ENCODE measurements at places on chromosomes 2 and 18.
A peak's percentile ranks its signal among the peaks of the same experiment; 100 is the strongest.

DNA sequence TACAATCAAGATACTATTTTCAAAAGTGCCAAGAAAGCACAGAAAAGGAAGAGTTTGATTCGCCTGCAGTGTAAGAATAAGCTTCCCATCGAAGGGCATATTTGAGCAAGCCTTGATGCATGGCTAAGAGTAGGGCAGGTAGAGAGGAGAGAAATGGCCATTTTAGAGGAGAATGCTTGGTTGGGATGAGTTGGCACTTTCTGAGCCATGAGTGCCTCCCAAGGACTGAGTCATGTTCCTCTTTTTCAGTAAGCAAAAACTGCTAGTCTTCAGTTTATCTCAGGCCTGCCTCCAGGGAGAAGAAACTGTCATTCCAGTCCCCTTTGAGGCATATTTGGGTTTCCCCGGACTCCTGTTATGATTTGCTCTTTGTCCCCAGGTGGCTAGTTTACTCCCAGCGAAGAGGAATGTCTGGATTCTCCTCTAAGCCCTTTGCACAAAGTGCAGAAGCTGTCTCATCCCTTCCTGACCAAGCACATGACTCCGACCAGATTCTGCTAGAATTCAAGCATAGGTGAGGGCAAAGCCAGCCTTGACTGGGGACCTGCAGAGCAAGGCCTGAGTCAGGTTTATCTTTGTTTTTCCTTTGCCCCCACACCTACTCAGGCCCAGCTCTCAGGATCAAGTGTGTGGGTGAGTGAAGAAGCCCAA, 115.2 kb downstream of the TTC32 start:
- DNase-seq: no peak

- no peak for DNase-seq
These were observed 525.2 kb downstream of the TNS1 start for GRCh38 chr2:217477583-217477982.

DNA sequence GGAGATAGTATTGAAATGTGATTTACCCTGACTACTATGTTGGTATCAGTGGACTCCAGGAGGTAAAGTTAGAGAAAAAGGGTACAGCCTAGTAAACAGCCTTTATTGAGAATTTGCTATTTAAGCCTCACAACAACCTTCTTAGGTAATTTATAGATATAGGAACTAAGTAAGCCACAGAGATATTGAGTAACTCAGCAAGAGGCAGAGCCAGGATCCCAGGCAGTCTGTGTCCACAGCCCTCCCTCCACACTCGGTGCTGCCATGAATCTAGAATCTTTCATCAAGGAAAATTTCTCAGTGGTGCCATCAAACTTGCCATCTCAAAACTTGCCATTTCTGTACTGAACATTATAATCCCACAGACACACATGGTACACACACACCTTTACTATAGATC, 170.9 kb downstream of the CAPN13 start:
- no peak for DNase-seq

DNA sequence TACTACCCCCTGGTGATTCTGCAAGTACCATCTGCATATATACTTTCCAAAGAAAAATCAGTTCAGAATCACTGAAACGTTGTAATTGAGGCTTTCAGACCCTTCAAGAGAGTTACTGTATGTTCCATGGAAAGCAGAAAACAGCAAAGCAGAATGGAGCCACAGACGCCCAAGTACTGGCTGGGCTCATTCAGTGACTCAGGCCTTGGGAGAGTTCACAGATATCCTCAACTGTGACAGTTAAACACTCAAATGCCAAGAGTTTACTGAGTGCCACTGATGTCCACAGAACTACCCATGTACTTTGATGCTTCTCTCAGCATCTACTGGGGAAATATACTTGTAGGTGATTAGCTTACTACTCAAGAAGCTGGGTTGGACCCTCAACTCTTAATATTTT, 303.4 kb downstream of the TCF4 start:
- DNase-seq: no peak

- no peak for DNase-seq
These were observed 135.6 kb upstream of the HNMT start for GRCh38 chr2:137828624-137829023.

DNA sequence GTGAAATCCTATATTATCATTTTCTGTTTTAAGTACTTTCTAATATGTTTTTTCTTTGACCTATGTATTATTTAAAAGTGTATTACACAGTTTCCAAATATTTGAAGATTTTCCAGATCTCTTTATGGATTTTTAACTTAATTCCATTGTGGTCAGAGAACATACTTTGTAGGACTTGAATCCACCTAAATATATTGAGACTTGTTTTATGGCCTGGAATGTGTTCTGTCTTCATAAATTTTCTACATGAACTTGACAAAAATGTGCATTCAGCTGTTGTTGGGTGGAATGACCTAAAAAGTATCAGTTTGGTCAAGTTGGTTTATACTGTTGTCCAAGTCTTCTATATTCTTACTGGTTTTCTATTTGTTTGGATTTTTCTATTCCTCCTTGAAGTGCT, 33.8 kb upstream of the TMEM247 start:
- DNase-seq: no peak

DNA sequence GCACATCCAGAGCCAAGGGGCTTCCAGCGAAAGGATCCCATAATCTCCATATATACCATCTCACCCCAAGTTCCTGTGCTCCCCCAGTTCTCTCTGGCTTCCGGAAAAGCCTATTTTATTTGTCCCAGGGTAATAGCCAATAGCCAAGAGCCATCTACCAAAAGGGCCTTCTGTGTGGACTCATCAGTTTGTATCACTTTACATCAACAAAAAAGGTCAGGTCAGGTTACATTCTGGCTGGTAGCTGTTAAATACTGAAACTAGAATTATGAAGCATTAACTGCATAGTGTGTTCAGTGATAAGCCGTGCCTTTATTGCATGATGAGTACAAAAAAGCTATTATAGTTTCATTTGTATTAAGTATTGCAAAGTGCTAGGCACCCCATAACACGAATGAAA, 223.7 kb downstream of the IRS1 start:
- no peak for DNase-seq

GRCh38 chr2:113041871-113042270, 10.8 kb downstream of the IL36B start:
- DNase-seq: no peak

DNA sequence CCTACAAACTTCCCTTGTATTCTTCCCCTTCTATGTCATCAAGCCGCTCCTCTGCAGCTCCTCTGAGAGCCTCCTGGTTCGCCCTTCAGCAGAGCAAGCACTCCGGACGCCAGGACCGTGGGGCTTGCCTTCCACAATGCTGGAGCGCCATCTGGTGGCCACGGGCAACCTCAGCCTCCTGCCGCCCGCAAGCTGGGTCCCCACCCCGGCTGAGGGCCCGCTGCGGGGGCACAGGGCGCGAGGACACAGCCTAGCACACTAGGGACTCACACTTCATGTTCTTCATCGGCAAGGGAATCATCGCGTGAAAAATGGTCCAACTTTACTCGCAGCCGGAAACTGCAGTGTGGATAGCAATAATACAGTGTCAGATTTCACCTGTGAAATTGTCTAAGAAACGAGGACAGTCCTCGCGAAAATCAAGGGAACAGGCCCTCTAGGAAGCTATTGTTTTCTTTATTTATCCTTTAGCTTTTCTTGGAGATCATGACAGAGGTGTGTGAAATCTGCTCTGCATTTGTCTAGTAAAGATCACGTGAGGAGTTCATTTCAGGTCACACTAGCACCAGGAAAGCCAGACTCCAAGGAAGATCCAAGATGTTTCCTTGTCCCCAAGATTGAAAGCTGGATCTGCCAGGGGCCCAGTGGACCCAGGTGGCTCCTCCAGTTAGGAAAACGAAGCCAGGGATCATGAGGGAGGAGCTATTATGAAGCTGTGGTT, 5.8 kb downstream of the PRLH start:
- DNase-seq: peak; percentile 88

- DNase-seq: no peak
These were observed 77.5 kb downstream of the CDCA7 start for GRCh38 chr2:173432049-173432754.

- no peak for DNase-seq
These were observed 3.7 kb downstream of the TNFRSF11A start for GRCh38 chr18:62328586-62329525.

GRCh38 chr18:78107363-78107762, 857.7 kb downstream of the GALR1 start:
- DNase-seq: no peak

DNA sequence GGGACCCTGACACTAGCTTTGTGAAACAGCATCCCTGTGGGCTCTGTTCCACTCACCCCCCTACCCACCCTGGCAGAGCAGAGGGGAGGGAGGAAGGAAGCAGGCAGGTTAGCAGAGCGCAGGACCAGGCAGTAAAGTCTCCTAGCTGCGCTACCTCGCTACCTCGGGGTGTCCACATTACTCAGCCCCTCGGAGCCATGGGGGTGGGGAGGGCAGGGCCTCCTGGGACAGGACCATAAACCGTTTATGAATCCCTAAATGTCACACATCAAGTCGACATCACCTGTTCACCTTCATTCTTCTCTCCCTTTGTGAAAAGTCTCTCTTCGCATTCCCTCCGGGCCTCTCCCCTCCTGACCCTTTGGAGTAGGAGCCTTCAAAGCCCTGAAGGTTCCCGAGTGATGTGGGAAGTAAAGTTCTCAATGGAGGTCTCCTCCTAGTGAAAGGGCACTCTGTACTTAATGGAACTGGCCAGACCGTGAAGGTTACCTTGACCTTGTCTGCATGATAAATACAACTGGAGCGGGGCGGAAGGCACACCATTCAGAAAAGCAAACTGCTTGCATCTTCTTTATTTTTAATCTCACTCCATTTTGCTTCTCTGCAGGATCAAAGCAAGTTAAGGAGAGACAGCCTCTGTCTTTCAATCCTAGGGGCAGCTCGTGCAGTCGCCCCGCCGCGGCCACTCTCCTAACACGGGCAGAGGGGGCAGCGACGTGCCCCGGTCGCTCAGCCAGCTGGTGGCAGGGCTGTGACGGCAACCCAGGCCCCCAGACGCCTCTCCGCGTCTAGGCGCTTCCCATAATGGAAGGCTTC, 23.7 kb upstream of the SMAD7 start:
- no peak for DNase-seq

- DNase-seq: no peak
These were observed 823 bp upstream of the GORASP2 start for GRCh38 chr2:170928036-170928823.

DNA sequence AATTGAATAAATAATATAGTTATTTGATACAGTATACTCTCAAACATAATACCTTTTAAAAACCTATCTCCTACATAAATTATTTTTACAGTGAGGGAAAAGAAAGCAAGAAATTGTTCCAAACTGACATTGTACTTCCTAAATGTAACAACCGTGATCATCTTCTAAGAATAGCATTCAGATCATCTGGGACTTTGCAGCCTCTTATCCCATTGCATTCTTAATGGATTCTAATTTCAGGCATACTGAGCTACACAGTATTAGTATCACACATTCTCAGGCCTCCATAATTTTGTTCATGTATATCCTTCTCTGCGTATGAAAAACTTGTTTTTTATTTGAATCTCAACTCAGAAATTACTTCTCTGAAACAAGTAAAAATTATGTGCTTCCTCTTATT, 1134.7 kb upstream of the CDH2 start:
- DNase-seq: no peak

- no peak for DNase-seq
These were observed 35.9 kb downstream of the LHCGR start for GRCh38 chr2:48719480-48720177.

GRCh38 chr2:148876595-148877402, 1.8 kb downstream of the KIF5C start:
- no peak for DNase-seq

DNA sequence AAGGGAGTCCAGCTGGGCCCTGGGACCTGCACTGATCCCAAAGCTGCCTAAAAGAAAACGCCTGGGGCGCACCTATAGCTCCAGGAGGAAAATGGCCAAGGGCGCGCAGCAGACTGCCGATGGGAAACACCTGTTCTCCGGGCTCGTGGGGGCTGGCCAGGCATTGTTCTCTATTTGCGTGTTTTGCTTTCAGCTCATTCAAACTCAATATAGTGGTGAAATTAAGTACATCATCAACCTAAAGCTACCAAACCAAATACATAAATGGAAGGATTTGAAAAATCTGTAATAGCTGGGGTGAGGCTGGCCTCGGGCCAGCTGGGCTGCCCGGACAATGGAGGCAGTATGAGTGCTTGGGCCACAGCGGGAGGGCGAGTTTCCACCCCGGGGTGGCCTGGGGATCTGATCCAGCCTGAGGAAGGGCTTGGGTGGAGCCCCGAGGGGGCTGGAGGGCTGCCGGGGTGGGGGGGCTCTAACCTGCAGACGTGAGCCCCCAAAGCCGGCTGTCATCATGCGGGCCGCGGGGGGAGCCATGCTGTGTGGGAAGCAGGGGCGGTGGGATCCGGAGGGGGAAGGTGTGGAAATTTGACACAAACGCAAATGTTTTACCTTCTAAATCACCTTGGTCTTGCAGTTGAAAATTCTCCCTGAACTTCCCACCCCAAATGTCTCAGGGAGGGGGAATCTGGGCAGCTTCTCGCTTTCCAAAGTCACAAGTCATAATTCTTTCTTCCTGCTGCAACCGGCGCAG, 77.6 kb downstream of the ASB1 start:
- DNase-seq: no peak

GRCh38 chr2:209741953-209742352, 29.7 kb upstream of the UNC80 start:
- DNase-seq: no peak

- no peak for DNase-seq
These were observed 57.2 kb upstream of the LDLRAD4 start for GRCh38 chr18:13161276-13161899.

Measured in stimulated activated CD4-positive, alpha-beta T cell treated with anti-CD3 and anti-CD28 coated beads, Interleukin-1b, Interleukin-23, amount 100 ng/mL, for 1 hour (primary cell).